Stimulated activated CD8-positive, alpha-beta memory T cell treated with anti-CD3 and anti-CD28 coated beads, Interleukin-12 subunit alpha, Interleukin-12 subunit beta, amount 100 ng/mL, for 1 hour (primary cell): ENCODE measurements at places on chromosomes 3 and 15.

GRCh38 chr3:72099326-72100079, 314.6 kb upstream of the PROK2 start:
- no peak for DNase-seq

GRCh38 chr3:111823341-111823855, 35.7 kb upstream of the PHLDB2 start:
- no peak for DNase-seq

GRCh38 chr3:126111126-126111551, 27.2 kb upstream of the SLC41A3 start:
- no peak for DNase-seq

GRCh38 chr3:107208100-107208499, 169.1 kb upstream of the CCDC54 start:
- DNase-seq = no peak

GRCh38 chr3:197511130-197511529, 44.6 kb downstream of the BDH1 start:
- DNase-seq = no peak

DNA sequence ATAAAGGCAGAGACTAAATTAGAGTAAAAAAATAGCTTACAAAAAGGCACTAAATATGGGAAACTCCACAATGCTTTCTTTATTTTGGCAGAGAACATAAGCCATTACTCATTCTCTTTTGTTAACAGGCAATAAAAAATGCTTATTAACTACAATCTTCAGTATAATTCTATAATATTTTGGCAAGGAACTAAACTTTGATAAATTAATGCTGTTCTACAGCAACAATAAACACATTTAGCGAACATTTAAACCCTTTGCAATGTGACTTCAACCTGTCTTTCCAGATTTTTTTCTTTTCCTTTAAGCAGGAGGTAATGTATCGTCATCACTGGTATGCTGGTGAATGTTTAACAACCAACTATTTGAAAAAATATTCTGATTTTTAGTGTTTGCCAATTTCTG, 42.2 kb upstream of the POU1F1 start:
- no peak for DNase-seq
